Cardiac septum (tissue), 1 donor: ENCODE measurements at places on chromosomes 13 and 19. TPM values are rescaled to one million over a fixed set of nuclear protein-coding genes. Genes with fewer than 3 reads are reported as not detected.

DNA sequence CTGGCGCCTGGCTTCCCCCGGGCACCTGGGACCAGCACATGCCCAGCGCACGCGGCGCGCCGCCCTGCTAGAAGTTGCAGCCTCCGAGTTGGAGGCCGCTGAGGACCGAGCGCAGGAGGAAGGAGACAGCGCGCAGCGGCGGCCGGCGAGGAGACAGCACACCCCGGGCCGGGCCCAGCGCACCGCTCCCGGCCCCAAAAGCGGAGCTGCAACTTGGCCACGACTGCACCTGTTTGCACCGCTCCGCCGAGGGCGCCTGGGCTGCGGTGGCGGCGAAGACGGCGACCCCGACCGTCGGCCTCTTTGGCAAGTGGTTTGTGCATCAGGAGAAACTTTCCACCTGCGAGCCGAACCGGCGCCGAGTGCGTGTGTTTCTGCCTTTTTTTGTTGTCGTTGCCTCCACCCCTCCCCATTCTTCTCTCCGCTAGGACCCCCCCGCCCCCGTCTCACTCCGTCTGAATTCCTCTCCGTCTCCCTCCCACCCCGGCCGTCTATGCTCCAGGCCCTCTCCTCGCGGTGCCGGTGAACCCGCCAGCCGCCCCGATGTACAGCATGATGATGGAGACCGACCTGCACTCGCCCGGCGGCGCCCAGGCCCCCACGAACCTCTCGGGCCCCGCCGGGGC, at the start of gene SOX1:
SOX1 (plus strand) TSS at position 34 of the 626 bp plus-strand sequence; CDS start at position 544, 510 bp downstream.
- DNase-seq = no peak

DNA sequence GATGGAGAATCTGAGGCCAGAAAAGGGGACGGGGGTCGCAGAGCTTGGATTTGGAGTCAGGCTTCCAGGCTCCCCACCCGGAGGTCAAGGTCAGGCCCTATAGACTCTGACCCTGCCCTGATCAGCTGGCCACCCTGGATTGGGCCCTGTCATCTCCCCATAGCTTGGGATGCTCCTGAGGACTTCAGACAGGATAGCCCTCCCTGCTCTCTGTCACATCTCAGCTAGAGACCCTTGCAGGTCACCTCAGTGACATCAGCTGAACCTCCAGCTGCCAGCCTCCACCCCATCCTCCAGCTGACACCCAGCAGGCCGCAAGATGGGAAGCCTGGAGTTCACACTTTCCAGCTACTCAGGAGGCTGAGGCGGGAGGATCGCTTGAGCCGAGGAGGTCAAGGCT, 2.8 kb upstream of the TPM4 start:
- peak; percentile 20 for DNase-seq

- DNase-seq = no peak
Measured at GRCh38 chr19:31096935-31097545, 252.2 kb downstream of the TSHZ3 start.

DNA sequence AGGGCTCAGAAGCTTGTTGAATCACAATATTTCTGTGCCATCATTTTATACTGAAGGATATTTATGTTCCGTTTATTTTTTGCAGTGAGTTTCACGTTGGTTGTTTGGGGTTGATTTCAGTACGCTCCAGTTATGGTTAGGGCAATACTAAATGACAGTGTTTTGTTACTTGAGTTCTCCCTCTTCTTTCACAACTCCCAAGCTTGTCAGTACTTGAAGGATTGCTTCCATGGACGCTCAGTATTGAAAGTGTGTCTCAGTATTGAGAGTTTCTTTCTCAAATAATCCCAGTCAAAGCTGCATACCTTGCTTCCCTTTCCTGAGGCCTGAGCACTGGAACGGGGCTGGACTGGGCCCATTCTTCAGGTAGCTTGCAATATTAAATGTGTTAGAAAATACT, 38.9 kb downstream of the LACC1 start:
- no peak for DNase-seq

DNA sequence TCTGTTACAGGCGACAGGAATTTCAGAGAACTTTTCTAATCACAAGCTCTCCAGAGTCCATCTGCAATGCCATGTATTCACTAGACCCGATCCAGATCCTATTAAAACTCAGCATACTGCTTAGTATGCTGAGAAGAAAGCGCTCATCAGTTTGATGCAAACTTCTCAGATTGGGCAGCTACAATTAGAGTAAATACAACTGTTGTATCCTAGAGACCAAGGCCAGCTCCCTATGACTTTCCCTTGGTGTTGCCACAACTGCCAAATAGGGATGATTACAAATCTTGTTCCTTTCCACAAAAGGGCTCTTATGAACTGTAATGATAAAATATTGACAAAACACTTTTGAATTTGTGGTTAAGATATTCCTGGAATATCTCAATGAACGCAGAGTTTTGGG, 191.2 kb downstream of the SPRY2 start:
- DNase-seq = no peak

PCDH20 gene
- total RNA-seq = 6.4 TPM

TPGS1 gene
- total RNA-seq = 11.2 TPM

C19orf67 gene
- total RNA-seq = not detected

- no peak for DNase-seq
Measured at GRCh38 chr19:54457773-54458647, 5.6 kb downstream of the LENG9 start.

HNRNPA1L2 gene
- total RNA-seq = 4.3 TPM

KASH5 gene
- not detected for total RNA-seq

CYP2A6 gene
- total RNA-seq = not detected

AZU1 gene
- 1.1 TPM for total RNA-seq

DNA sequence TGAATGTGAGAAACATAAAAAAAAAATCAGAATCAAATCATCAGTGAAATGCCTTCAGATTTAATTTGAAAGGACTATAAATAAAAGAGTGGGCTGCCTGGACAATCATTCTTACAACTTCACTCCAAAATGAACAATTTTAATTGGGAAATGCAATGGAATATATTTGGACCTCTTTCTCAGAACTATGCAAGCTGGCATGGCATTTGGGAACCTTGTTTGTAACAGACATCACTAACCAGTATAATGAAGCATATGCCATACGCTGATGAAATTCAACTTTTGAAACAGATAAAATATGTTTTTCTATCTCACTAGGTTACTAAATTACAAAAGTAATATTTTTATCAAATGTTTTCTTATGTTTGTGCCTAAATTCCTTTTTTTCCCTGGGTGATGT, 64.2 kb upstream of the FAM216B start:
- DNase-seq = no peak

NAXD gene
- 23.7 TPM for total RNA-seq

DNA sequence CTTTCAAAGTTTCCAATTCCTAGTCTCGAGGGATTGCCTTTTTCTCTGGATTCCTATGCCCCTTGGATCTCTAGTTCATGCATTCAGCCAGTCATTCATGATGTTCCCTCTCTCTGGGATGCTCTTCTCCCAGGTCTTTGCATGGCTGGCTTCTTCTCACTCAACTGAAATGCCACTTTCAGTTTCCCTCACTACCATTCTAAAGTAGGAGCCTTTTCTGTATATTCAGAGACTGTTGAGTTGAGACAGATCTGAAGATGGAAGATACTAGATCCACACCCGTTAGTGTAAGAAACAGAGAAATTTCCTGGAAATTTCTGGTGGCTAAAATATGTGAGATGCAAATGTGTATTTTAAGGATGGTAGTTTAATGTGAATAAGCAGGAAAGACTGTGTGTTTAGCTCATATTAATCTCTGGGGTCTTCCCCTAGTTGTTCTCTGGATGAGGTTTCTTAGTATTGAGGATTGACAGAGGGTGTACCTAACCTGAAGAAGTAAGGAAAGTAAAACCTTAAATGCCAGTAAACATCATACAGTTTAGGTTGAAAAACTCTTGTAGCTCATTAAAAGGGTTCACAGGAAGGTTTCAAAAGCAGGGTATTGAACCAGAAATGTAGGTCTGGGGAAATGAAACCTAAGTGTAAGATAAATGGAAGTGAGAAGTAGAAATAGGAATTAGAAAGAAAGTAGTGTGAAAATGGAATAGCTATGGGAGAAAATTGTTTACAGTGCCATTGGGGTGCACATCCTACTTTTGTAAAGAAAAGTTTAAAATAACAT, 331.3 kb downstream of the NDFIP2 start:
- DNase-seq = no peak

GRCh38 chr13:85386424-85386823, 412.8 kb downstream of the SLITRK6 start:
- no peak for DNase-seq

TUBA3C gene
- not detected for total RNA-seq

DNA sequence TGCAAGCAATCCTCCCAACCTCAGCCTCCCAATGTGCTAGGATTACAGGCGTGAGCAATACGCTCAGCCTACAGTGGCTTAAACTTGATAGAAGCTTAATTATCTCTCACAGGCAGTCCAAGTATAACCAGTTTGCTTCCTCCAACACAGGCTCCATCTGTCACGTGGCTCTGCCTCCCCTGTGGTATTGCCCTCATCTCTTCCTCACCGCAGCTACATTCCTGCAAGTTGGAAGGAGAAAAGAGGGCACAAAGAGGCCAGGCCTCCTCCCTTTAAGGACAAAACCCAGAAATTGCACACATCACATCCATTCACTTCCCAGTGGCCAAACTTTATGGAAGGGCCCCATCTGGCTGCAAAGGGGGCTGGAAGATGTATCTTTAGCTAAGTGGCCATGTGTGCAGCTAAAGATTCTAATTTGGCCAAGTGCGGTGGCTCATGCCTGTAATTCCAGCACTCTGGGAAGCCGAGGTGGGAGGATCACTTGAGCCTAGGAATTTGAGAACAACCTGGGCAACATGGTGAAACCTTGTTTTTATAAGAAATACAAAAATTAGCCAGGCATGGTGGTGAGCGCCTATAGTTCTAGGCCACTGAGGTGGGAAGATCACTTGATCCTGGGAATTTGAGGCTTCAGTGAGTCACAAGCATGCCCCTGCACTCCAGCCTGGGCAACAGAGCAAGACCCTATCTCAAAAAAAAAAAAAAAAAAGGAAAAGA, 3.1 kb upstream of the SDHAF1 start:
- no peak for DNase-seq

GRCh38 chr13:108214441-108215271, 680 bp downstream of the LIG4 start:
- no peak for DNase-seq

DNA sequence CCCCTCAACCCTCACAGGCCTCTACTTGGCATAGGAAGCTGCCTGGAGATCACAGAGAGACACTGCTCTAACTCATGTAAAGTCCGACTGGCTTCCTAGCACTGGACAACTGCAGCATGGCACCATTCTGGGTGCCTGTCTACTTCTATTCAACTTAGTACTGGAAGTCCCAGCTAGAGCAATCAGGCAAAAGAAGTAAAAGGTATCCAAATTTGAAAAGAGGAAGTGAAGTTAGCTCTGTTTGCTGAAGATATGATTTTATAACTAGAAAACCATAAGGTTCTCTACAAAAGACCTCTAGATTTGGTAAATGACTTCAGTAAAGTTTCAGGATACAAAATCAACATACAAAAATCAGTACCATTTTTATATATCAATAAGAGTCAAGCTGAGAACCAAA, 1017.6 kb downstream of the PCDH9 start:
- DNase-seq = no peak

DNA sequence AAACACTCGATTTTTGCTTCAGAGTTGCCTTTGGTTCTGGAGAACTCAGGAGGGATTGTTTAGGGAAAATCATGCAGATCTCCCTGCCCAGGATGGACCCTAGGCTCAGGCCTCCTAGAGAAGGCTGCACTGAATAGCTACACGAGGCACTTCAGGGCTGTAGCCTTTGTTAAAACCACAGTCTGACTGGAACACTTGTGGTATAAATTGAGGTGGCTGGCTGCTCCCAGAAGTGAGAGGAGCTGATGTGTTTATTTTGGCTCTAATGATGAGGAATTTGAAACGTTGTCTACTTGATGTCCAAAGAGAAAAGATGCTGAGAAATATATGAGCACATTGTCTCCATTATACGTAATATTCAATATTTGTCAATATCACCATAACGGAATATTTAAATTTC, 762.1 kb upstream of the ARGLU1 start:
- DNase-seq = no peak

DNA sequence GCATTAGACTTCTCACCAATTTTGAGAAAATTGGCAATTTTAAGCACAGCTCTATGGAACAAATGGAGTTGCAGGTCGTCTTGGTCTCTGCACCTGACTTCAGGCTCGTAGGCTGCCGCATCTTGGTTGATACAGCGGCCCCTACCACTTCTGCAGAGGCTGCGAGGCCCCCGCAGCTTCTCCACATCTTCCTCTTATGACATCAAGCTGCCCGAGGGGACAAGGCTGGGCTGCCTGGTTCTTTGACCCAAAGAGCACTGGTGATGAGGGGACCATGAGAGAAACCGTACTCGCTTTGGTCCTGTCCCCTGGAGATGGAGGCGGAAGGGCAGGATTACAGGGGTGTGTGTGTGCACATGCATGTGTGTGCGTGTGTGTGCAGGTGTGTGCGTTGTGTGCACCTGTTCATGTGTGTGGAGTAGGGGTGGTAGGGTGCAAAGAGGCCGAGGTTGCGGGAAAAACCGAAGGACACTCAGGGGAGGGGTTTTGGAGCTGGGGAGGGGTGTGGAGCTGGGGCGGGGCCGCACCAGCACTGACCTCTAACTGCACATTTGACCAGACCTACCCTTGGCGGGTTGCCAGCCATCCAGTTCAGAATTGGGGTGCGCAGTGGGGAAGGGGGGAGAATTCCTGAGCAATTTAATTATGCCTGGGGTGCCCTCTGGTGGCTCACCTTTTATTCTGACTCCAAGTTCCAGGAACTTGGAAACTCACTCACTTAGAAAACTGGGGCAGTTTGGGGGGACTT, 65.1 kb upstream of the ARHGEF7 start:
- DNase-seq = no peak
